ENCODE measurements at places on chromosomes 11 and 22. TPM values are rescaled to one million over a fixed set of nuclear protein-coding genes. Genes with fewer than 3 reads are reported as not detected.

ACER3 gene
- total RNA-seq, result 19.4 TPM

IFITM5 gene
- total RNA-seq, result not detected

PNPLA5 gene
- total RNA-seq, result not detected

MEI1 gene
- not detected for total RNA-seq

HPX gene
- 0.55 TPM for total RNA-seq

SLC25A45 gene
- 13.7 TPM for total RNA-seq

MPZL2 gene
- not detected for total RNA-seq
